ENCODE measurements at places on chromosomes 1 and 21.

GRCh38 chr1:78619032-78619431 lies 1.2 kb upstream of the IFI44L start:
- DNase-seq = no peak

DNA sequence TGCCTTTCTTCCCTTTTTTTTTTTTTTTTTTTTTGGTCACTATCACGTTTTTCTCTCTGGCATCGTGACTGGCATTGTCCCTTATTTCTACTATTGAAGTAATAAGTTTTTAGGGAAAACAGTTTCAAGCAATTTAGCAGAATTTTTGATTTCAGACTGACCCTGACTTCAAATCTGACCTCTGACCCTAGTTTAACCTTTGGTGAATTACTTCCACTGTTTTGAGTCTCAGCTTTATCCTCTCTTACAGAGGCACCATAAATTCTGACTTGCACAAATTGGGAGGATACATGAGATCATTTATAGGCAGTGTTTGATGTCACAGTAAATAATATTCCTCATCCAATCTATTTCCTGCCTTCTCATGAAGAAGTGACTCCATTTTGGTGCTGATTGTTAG lies 187.0 kb downstream of the FASLG start:
- DNase-seq = no peak

DNA sequence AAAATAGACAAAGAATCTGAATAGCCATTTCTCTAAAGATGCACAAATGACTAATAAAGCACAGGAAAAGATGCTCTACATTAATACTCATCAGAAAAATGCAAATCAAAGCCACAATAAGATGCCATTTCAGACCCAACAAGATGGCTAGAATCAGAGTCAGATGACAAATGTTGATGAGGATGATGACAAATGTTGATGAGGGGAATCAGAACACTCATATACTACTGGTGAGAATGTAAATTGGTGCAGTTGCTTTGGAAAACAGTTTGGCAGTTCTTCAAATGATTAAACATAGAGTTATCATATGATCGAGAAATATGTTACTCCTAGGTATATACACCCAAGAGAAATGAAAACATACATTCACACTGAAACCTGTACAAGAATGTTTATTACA lies 33.9 kb downstream of the LRRC40 start:
- no peak for DNase-seq

DNA sequence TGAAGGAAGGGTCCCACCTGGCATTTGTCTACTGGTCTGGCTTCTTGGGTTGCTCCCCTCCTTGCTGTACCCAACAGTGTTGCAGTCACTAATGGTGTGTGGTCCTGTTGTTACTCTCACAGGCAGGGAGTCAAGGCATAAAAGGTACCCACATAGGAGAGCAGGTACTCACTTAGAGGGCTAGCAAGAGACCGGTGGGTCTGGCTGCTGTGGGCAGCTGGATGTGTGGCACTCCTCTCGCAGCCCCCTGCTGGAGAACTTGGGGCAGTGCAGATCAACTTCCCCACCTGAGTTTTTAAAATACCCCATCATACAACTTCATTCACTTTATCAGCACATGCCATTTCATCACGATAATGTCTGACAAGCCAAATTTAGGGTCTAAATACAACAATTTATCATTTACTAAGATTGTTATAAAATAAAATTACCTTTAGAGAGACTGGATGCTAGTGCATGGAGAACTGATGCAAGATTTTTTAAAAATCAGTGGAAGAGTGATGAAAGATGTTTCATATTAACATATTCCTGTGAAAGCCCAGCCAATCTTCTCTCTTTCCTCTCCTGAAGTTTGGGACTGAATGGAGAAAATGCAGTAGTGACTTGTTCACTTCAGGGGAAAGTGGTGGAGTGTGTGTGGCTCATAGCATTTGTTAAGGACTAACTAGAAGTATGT lies 42.8 kb downstream of the ACP6 start:
- no peak for DNase-seq

GRCh38 chr1:66932291-66932690 lies 7.5 kb downstream of the MIER1 start:
- DNase-seq = no peak

GRCh38 chr1:206006946-206007345 lies 3.8 kb upstream of the RAB7B start:
- no peak for DNase-seq

GRCh38 chr1:28456078-28456477 lies 49.8 kb upstream of the RCC1 start:
- no peak for DNase-seq

- no peak for DNase-seq
Measured at GRCh38 chr1:54745864-54746263, 18.5 kb downstream of the PARS2 start.

DNA sequence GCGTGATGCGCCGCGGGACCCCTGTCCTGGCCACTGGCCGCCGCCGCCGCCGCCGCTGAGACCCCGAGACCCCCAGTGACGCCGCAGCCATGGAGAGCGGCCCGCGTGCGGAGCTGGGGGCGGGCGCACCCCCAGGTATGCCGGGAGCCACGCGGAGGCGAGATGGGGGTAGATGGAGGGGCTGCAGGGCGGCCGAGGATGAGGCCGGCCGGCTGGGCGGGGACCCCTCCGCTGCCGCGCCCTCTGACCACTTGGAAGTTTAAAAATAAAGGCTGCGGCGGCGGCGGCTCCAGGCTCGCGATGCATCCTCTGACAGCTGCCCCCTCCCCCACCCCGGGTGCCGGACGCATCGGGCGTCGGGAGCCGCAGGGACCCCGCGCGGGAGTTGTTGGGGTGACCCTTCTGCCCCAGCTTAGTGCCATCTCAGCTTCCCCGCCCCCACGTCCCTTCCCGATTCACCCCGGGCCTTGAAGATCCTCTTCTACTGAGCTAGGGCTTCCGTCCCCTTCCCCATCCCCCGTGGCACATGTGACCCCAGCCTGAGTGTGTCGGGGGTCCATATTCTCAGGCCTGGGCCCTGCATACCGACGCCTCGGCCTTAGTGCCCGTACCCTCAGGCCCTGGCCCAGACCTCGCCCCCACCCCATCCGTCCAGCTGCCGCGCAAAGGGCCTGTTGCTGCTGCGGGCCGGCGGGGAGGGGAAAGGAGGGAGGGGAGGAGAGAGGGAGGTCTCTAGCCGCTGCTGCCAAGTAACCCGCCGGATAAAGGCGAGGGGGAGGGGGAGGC lies 562 bp downstream of the MAP7D1 start:
- peak; percentile 80 for DNase-seq

GRCh38 chr1:222931023-222931422 lies 116.2 kb downstream of the DISP1 start:
- no peak for DNase-seq

DNA sequence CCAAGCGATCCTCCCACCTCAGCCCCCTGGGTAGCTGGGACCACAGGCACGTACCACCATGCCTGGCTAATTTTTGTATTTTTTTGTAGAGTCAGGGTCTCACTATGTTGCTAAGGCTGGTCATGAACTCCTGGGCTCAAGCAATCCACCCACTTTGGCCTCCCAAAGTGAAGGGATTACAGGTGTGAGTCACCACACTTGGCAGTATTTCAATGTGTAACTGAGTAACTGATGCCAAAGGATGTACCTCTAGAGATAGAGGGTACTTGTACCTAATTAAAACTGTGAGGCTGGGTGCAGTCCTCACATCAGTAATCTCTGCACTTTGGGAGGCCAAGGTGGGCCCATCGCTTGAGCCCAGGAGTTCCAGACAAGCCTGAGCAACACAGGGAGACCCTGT lies 258.7 kb upstream of the DMRTA2 start:
- no peak for DNase-seq

DNA sequence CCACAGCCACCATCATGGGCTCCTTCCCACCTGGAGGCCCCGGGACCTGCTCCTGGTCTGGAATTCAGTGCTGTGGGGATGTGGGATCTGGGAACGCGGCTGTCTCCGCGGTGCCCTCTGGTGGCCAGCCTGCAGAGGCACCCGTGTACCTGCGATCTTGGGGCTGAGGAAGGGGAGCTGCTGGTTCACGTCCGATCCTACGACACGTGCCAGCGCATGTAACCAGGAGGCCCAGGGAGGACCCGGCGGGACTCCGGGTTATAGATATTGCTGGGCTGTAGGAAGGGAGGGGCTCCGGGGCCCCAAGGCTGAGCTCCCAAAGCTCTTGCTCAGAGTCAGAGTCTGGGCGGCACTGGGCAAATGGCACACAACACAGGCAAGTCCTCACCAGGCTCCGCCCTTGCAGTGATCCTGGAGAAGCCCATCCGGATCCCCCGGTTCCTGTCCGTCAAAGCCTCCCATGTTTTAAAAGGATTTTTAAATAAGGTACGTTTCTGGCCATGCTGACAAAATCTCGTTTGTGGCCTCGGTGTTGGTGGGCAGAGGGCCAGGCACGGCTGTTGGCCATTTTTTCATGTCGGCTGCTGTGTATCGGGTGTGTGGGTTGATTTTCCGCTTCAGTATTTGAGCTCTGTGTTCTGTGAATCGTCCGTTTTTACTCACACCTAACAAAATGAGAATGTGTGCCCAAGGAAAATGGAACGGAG lies 20.1 kb downstream of the FAAP20 start:
- peak; percentile 81 for DNase-seq

- DNase-seq = no peak
Measured at GRCh38 chr1:14939527-14940284, 213.8 kb upstream of the TMEM51 start.

- DNase-seq = no peak
Measured at GRCh38 chr1:179184403-179184802, 45.1 kb downstream of the ABL2 start.

DNA sequence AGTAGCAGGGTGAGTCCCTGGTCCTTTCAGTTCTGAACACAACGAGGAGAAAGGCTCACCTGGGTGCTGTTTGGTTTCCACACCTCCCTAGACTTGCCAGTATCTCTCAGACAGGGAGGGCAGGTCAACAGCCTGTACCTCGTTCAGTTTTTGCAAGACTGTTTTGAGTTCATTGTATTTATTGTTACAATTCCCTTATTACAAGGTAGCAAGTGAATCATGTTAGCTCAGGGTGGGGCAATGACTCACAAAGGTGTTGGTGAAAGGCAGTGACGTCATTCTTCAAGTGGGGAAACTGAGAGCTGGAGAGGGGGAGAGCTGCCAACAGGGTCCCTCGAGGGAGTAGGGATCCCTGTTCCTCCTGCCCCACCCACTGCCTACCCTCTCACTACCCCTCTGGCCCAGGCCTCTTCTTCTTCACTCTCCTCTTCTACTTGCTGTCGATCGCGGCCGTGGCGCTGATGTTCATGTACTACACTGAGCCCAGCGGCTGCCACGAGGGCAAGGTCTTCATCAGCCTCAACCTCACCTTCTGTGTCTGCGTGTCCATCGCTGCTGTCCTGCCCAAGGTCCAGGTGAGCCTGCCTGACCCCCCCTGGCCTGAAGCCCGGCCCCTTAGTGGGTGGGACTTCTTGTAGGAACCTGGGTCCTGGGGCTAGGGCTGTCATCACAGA lies 13.4 kb downstream of the SERINC2 start:
- DNase-seq = no peak

DNA sequence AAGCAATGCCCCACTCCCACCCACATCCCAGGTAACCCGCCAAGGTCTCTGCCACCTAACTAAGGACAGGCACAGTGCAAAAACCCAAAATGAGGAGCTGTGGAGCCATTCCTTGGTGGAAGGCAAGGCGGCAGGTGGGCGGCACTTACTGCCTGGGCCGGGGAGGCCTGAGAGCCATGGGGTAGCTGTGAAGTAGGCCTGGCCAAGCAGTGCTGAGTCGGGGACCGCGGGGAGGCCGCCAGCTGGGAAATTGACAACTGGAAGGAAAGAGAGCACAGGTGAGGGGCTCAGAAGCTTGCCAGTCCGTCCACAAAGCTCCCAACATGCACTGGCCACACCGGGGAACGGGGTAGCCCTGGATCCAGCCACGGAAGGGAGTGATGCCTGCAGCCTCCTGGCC lies 85.3 kb downstream of the NPHP4 start:
- peak; percentile 59 for DNase-seq

- no peak for DNase-seq
Measured at GRCh38 chr1:68217060-68217554, 15.2 kb downstream of the WLS start.

GRCh38 chr21:43295066-43295958 lies 126.5 kb downstream of the CRYAA start:
- DNase-seq = no peak

DNA sequence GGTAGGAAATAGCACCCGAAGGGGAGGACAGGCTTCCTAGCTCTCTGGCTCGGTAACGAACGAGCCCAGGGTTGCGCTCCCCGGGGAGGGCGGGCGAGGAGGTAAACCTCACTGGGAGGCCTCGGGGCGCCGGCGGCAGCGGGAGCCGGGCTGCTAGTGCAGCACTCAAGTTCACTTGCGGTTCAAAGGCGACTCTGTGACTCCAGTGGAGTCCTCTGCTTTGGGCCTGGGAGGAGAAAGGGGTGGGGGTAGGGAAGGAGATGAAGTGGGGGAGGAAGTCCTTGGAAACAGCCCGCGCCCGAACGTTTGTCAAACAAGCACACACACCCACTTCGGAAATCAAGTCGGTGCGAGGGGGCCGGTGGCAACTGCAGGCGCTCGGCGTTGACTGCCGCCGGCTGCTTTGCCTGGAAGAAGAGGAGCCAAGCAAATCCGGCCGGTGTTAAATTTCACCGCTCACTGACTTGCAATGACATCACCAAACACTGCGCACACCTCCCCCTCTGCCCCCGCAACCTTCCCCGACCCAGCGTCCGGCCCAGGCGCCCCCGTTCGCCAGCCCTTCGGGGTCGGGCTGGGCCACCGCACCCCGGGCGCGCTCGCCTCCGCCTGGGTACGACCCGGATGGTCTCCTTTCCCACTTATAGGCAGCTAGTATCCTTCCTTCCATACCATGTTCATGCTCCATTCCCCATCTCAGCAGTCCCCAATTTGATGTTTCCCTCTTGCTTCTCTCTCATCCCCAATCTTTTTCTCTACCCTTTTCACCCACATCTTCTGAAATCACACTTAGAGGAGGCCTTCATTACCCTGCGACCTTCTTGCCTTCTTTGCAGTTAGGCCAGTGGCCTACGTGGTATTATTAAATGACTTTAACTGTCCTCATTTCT lies at the start of gene COL24A1:
TSS of gene COL24A1 (minus strand) at position 207 of the 890 bp plus-strand sequence. CDS start 376 bp downstream, outside the sequence.
- peak; percentile 83 for DNase-seq

DNA sequence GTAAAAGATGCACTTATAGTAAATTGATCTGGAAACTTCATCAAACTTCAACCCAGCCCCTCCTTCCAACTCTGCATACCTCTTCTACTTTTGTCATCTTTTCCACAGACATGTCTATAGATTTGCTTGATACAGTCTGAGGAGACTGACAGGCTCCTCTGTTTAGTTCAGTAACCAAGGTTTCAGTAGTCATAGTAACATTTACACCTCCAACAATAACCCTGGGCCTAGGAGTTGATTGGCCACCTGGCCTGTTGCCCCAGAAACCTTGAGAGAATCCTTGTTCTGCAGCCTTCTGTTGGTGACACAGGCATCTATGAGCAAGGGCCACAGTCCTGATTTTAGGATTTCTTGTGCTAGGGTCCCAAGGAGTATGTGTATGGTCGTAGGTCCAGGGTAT lies at the start of gene CFAP141:
TSS of gene CFAP141 (minus strand) at position 138 of the 400 bp plus-strand sequence. CDS start at position 112, 26 bp downstream.
- no peak for DNase-seq

- DNase-seq = no peak
Measured at GRCh38 chr1:194723067-194723466, 1536.7 kb upstream of the B3GALT2 start.

GRCh38 chr21:25094695-25095094 lies 512.6 kb downstream of the MRPL39 start:
- no peak for DNase-seq
